Posterior vena cava (tissue), 2 donors: ENCODE measurements at places on chromosomes 7 and 10.

DNA sequence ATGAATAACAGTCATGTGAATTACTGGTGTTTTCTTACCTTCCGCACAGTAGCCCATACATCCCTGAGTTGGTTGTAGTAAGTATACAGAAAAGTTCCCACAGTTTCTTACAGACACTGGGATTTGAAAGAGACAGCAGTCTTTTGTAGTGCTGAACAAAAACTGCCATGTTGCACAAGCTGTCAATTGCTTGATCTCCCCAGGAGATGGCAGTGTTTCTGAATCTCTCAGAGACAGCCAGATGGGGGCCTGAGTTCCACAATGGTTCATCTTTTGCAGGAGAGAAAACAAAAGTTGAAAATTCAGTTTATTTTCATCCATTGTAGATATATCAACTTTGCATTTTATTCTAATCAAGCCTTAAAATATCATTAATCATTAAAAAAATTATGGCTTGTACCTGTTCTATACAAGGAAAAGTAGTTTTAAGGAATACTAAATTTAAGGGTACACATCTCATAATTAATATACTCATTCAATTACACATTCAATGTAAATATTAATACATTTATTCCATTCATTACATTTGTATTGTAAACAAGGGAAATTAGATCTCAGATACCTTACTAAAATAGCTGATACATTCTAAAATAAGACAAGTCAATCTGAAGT lies 14.5 kb downstream of the VWDE start:
- DNase-seq: no peak

DNA sequence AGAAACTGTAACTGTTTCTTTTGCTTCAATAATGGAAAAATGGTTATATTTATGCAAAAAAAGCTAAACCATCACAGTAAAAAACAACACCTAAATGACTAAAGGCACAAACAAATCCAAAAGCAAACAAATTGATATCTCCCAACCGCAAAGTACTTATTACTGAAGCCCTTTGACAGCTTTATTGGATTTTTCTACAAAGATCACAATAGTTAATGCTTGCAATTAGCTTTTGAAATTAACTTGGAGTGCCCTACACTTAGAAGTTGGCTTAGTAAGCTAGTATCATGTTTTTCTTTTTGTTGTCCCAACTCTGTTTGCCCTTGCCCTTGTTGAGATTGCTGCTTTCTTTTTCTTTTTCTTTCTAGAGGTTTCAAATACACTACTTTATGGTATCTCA lies 257.5 kb downstream of the INHBA start:
- no peak for DNase-seq

DNA sequence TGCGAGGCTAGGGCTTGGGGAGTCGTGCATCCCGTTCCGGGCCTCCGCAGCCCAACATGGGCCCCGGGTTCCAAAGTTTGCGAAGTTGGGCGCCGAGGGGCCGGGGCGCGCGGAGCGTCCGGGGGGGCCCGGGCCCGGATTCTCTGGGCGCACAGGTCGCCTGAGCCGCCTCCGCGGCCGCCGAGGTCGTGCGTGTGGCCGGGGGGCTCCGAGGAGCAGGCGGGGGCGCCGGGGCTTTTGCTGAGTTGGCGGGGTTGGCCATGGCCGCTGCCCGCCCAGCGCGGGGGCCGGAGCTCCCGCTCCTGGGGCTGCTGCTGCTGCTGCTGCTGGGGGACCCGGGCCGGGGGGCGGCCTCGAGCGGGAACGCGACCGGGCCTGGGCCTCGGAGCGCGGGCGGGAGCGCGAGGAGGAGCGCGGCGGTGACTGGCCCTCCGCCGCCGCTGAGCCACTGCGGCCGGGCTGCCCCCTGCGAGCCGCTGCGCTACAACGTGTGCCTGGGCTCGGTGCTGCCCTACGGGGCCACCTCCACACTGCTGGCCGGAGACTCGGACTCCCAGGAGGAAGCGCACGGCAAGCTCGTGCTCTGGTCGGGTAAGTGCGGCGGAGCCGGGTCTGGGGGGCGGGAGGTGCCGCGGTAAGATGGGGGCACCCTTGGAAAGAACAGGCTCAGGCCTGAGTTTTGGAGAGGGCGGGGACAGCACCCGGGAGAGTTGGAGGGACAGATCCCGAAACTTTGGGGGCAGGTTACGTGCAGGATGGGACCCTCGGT lies 643 bp downstream of the SMO start:
- no peak for DNase-seq

DNA sequence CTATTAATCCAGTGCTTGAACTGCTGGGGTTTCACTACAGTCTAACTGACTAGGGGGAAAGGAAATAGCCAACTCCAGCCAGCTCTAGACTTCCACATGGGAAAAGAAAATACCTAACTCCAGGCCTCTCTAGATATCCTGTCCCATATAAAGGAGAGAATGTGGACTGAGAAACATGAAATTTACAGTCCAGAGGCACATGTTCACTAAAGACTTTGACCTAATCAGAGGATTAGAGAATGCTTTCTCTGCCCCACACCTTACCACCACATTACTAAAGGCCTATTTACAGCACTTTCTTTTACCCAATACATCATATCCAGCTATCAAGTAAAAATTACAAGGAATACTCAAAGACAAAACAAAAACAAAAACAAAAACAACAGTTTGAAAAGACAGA lies 164.2 kb downstream of the PCLO start:
- no peak for DNase-seq

DNA sequence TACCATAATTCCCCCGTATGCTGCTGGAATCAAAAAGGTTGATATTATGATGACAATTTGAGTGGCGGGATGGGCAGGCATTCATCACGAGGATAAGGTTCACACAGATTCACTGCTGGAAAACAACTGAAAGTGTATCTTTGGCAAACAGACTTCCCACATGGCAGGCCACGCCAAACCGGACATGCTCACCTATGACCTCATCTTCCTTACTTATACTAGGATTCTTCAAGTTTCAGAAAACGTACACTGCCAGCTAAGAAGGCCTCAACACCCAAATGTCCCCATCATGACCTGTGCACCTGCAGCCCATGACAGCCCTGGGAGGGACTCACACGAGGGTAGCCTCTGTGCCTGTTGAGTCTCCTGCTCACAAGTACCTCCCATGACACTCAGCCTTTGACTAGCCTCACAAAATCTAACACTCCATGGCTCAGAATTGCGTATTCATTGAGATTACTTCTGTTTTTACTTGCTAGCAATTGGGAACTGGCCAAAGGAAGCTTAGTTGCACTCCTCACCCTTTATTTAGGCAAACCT lies 259.0 kb upstream of the GHITM start:
- DNase-seq: no peak

GRCh38 chr7:55110282-55110992 lies 91.6 kb downstream of the EGFR start:
- DNase-seq: no peak

GRCh38 chr7:101167645-101168411 lies 2.5 kb upstream of the VGF start:
- DNase-seq: no peak

DNA sequence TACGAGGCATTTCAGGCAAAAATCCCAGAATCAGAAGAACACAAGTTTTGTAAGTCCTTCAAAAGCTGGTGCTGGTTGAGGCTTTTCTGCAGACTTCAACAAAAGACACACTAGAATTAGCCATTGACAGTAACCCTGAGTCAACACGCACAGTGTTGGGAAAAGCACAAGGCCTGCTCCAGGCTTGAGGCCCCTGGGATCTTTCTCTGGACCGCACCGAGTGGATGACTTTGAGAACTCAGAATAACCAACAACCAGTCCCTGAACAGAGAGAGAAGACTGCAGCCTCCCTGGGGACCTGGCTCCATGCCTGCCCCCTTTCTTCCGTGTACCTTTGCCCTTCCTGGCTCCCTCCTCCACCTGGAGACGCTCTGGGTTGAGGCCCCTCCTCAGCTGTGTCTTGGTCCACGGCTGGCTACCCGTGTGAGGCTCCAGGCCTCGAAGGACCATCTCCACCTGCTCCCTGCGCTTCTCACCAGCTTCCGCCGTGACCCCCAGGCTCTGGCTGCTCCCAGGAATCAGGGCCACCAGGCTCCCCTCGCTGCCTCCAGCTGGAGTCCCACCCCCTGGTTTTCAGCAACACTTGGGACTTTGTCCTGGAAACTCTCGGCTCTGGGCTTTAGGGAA lies 28.4 kb downstream of the DIP2C start:
- peak; percentile 70 for DNase-seq
